Left kidney (tissue), 8 donors: ENCODE measurements at places on chromosomes 6 and 20.

DNA sequence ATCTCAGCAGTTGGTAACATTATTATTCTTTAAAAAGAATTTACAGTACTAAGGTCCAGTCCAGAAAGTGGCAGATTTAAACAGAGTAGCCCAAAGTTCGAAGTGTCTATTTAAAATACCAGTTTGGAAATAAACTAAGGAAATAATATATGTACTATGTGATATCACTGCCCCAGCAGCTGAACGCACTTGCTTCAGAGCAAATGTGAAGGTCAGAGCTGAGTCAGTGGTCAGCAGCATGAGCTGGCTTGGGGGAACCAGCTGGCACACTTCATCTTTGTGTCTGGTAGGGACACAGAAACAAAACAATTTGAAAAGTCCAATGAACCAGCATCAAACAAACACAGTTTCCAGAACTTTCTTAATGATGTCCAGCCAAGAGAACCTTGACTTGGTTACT, 15.4 kb downstream of the TMEM14B start:
- DNase-seq: no peak

DNA sequence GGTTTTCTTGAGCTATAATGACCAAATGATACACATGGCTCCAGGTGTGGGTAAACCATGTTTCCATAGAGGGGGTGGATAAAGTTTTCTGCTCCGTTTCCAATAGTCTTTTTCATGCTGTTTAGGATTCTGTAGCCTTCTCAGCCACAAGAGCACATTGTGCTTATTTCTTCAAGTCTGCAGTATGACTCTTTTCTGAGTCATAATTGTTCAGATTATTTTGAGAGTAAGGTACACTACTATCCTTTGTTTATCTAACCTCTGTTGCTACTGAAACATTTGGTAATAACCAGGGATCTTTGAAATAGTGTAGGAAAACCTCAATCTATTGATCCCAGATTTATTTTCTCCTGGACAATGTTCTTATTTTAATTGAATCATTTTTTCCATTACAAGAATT, 247.9 kb upstream of the BMP2 start:
- DNase-seq: no peak

DNA sequence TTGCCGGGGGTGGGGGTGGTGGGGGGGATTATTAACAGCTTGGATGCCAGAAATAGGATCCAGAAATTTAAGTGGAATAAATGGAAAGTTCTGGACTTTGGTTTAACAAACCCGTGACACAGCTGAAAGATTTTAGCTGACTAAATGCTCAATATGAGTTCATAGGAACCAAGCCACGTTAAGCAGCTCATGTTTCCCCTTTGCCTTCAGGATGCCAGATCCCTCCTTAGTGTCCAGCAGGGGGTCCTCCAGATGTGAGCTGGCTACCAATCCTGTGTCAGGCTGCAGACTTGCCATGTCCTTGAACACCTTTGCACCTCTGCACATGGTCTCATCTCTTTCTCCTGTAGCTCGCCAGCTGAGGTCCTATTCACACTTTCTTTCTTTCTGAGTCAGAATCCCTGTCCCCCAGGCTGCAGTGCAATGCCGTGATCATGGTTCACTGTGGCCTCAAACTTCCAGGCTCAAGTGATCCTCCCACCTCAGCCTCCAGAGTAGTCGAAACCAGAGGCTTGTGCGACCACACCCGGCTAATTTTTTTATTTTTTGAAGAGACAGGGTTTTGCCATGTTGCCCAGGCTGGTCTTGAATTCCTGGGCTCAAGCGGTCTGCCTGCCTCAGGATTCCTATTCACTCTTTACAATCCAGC, 133.3 kb upstream of the ARMC2 start:
- no peak for DNase-seq

DNA sequence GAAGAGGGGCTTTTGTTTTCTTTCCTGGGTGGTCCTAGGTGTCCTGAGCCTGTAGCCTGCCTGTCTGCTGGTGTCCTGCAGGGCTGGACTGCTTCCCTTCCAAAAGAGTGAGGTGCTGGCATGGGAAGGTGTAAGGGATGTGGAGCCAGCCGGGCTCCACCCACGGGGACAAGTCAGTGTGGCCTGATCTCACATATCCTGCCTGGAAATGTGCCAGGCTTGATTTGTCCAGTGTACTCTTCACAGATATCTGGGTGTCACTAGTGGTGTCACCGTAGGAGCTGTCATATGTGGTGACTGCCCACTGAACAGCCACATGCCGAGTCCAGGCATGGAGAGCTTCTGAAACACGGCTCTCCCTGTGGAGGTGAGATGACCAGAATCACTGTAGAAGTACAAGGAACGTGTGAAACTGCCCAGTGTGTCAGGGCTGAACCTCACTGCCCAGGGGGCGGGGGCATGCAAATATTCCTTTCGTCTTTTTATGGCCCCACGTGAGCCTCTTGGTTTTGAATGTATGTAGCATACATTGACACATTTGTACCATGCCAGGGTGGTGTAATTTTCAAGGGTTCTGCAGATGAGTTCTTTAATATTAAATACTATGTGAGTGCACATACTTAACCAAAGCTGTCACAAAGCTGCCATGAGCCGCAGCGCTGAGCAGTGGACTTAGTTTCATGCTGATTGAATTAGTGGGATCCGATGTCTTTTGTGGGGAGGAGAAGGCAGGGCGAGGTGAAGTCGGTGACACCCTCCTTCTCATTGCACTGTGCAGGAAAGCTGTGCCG, 55.8 kb downstream of the CDH4 start:
- DNase-seq: no peak

- DNase-seq: no peak
These were observed 2.8 kb downstream of the PPP1R10 start for GRCh38 chr6:30614044-30614842.

DNA sequence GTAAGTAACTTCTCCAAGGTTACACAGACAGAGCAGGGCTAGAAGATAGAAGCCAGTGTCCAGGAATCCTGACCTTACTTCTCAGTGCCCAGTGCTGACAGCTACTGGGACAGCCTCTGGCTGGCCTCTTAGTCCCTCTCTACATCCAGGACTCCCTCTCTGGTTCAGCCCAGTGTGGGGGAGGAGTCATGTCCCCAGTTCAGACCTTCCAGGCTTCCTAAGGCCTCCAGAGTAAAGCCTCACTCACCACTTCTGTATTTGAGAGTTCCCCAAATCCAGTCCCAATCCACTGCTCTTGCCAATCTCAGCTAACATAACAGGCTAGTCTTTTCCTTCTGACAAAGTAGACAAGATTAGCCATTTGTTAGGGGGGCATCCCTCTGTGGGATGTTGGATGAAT, 36.9 kb upstream of the EPB41L1 start:
- no peak for DNase-seq

DNA sequence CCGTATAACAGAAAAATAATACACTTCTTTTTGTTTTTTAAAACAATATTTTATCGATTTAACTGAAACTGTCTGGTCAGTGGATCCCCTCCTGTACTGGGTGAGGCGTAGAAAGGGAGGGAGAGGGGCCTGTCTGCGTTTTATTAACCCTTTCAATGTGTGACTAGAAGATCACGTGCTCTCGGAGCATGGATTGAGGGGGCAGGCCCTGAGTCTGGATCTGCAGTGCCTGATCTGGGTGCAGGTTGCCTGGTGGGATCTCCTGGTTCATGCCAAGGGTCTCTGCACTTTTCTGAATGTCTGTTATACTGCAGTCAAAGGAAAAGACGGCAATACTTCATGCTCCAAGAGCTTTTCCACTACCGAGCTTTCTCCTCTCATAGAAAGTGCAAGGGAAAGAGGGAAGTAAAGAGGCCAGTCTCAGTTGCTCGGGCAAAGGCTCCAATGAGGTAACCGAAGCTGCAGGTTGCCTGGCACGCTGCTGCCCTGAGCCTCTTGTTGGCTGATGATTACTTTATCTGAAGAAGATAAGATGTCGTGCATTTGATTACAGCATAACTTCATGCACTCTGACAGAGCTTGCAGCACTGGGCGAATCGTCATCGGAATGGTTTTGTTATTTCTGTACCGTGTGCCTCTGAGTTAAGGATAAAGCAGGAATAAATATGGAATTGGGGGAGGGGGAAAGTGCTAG, 167.5 kb upstream of the PMEPA1 start:
- no peak for DNase-seq

DNA sequence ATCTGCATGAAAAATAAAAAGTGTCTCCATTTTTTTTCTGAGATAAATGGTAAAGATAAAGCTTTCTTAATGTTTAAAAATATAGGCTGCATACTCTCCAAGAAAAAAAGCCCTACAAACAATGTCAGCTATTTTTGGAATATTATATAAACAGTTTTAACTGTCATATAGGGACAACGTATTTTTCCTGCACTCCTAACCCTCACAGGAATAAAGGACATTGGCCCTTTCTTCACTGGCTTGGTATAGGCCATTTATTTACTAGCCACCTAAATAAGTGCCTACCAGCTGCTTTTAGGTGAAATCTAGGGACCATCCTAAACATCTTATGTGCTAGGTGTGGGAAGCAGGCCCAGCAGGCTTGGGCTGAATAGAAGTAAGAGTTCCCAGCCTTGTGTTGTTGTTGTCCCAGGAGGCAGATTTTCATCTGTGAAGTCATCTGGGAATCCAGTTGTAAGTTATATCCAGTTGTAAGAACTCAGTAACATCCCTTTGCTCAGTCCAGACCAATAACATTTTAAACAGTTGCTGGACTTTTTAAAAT, 21.3 kb downstream of the FOXO3 start:
- DNase-seq: no peak

DNA sequence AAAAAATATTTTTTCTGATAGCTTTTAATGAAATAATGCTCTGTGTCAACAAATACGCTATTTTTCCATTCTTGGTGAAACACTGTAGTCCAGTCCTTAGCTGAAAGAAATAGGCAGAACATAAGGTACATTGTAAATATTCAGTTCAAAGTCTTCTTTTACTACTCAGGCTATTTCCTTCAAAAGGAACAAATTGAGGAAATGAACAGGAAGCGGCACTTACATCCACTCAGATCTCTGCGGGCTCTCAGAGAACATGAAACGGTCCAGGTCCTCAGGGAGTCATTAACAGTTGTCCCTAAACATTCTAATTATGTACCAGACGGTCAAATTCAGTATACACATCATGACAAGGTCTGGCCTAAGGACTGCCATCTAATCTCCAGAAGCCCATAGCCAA, 212.6 kb downstream of the KIF16B start:
- no peak for DNase-seq

DNA sequence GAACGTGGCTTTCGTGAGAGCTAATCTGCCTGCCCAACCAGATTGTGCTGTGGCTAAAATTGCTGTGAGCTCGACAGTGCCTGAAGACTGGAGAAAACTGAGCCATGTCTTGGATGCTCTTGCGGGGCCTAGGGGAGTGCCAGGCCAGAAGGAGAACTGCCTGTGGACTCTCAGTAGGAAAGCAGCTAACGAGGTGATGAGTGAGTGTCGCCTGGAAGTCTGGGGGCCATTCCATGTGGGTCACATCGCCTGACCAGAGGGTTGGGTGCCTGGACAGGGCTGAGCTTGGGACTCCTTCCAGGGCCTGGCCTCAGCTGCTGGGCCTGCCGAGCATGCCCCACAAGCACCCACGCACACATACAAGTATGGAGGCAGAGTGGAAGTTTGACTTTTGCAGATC, 166.5 kb downstream of the VEGFA start:
- DNase-seq: no peak

DNA sequence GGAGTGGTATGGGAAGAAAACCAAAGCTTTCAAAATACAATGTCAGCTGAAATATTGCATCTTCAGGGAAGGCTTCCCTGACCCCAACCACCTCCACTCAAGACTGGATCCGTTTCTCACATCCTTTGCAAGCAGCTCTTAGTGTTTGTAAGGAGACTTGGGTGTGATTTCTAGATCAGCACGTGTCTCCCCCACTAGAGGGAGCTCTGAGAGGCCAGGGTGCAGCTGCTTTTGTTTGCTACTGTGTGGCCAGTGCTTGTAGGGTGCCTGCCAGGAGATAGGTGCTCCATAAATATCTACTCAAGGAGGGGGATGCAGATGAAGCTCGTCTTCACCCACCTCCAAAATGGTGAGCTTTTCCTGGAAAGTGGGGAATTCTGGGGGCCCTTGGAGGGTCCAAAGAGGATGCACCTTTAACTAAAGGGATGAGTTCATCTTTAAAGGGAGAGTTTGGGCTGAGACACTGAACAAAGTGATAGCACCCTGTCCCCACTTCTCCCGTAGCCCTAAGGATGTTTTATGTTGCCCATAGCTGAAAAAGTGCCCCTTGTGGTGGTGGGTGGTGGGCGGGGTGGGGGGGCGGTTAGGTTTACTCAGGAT, 52.6 kb upstream of the MAFB start:
- DNase-seq: no peak

DNA sequence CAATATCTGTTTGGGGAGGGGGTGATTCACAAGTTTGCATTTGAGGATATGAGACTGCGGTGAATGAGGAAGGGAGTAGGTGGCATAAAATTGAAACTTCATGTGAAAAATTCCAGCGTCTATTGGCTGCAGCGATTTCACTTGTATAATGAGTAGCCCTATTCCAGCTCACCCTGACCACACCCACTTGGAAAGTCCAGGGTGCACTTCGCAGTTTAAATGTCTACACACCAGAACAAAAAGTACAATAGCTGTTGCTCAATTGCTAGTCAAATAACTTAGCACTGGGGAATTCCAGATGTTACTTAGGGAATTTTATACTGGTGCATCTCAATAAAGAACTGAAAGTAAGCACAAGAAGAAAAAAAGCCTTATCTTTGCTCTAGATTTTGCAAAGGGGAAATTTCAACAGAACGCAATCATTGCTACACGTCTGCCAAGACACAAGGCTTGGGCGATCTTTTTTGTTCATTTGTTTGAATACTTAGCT, 6.3 kb downstream of the TNFAIP3 start:
- no peak for DNase-seq

DNA sequence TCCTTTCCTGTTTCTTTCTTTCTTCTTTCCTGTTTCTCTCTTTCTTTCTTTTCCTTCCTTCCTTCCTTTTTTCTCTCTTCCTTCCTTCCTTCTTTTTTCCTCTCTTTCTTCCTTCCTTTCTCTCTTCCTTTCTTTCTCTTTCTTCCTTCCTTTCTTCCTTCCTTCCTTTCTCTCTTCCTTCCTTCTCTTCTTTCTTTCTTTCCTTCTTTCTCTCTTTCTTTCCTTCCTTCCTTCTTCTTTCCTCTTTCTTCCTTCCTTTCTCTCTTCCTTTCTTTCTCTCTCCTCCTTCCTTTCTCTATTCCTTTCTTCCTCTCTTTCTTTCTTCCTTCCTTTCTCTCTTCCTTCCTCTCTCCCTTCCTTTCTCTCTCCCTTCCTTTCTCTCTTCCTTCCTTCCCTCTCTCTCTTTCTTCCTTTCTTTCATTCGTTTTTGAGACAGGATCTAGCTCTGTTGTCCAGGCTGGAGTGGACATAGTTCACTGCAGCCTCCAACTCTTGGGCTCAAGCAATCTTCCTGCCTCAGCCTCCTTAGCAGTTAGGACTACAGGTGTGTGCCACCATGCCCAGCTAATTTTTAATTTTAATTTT, 170.8 kb upstream of the GMDS start:
- DNase-seq: no peak

DNA sequence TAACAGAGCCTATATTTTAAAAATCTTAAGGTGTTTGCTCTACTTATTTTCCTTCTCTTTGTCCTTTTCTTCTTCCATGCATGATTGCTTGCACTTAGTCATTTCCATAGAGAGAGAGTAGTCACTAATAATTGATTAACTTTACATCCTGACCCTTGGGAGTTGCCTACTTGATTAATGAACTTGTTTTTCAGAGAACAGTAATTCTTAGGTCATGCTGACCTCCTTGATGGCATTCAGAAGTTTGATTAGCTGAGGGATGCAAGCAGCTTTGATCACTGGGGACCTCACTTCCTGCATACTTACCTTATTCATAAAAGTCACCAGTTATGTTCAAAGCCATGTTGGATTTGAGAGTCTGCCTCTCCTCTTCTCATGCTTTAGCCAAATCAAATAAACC, 715.6 kb upstream of the ID4 start:
- DNase-seq: no peak

GRCh38 chr6:73694711-73695411, 1.1 kb upstream of the CD109 start:
- DNase-seq: no peak

- DNase-seq: no peak
These were observed 120.2 kb downstream of the GMDS start for GRCh38 chr6:2125158-2125557.
